ENCODE measurements at places on chromosomes 2 and 18.

DNA sequence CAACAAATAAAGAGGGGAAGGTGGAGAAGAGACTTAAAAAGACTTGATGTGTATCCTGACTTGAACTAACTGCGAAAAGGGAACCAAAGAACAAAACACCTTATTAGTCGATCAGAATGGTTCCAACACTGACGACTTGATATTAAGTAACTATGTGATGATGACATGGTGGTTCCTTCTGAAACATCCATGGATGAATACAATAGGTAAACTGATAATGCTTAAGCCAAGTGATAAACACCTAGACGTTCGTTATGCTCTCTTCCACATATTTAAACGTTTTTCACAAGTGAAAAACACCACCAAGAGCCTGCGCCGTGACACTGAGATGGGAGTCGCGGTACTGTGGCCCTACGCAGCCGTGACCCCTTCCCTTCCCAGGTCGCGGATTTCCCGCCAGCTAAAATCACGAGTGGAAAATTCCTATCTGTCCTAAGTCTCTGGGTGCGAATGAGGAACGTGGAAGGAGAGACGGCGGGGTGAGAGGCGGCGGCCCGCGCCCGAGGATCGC, 797 bp downstream of the TTC32 start:
- DNase-seq, result peak; percentile 39

- DNase-seq, result no peak
These were observed 176.9 kb upstream of the SMAD7 start for GRCh38 chr18:49127471-49128190.

DNA sequence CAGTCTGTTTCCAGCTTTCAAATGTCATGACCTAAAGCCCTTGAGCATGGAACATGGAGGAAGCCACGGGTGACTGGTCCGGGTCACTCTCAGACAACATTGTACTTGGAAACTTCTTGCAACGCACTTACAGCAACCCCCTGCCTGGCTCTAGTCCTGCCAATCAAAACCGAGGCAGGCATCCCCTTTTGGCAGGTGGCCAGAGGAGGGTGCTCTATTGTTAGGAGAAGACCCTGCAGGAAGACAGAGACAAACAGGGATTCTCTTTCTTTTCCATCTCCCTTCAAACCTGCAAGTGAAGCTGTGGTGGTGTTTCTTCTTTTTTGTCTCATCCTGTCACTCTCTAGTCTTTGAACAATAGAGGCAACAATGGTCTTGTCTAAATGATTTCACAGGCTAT, 667.2 kb downstream of the ZEB2 start:
- no peak for DNase-seq

GRCh38 chr2:98790221-98790620, 59.3 kb upstream of the MGAT4A start:
- no peak for DNase-seq

DNA sequence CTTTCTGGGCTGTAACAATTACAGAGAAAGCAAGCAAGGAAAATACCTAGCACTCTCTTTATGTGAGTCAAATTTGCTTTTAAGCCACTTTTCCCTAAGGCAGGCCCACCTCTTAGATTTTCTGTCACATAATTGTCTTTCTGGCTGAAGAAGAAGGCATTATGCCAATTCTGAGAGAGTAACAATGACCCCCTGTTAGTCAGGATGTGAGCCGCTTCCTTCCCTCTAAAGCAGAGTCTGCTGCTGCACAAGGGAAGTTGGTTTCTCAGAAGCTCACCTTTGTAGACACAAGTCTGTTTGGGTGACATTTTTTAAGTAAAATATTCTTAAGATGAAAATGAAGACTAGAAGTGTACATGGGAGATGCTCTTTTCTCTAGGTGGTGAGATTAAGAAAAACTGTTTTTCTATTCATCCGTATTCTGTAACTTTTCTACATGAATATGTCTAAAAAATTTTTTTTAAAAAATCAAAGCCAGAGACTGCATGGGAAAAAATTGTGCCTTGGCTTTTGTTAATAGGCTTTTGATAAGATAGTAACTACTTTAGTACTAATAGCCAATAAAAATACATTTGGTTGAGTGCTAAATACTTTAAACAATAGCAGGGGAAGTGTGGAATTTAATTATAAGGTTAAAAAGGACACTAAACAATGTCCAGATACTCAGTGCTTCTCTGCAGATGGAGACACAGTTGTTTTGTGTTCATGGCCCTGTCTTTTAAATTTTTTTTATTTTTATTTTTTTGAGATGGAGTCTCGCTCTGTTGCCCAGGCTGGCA, 33.4 kb upstream of the VPS54 start:
- DNase-seq, result peak; percentile 23

GRCh38 chr2:198312596-198313483, 508.4 kb downstream of the PLCL1 start:
- no peak for DNase-seq

- DNase-seq, result no peak
These were observed 82.5 kb upstream of the MAP3K20 start for GRCh38 chr2:172993139-172993538.
